ENCODE measurements at places on chromosomes 3 and 15.

DNA sequence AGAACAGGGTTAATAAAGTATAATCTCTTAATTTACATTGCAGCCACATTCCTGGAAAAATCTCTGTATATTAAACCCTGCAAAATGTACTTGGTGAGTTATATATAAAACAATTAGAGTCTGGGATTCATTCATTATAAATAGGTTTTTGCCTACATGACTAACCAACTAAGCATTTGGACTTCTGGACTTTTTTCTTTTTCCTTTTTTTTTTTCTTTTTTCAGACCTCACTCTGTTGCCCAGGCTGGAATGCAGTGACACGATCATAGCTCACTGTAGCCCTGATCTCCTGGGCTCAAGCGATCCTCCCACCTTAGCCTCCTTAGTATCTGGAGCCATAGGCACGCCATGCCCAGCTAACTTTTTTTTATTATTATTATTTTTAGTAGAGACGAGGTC is 4.5 kb downstream of the DNAJC13 start:
- DNase-seq, result no peak

DNA sequence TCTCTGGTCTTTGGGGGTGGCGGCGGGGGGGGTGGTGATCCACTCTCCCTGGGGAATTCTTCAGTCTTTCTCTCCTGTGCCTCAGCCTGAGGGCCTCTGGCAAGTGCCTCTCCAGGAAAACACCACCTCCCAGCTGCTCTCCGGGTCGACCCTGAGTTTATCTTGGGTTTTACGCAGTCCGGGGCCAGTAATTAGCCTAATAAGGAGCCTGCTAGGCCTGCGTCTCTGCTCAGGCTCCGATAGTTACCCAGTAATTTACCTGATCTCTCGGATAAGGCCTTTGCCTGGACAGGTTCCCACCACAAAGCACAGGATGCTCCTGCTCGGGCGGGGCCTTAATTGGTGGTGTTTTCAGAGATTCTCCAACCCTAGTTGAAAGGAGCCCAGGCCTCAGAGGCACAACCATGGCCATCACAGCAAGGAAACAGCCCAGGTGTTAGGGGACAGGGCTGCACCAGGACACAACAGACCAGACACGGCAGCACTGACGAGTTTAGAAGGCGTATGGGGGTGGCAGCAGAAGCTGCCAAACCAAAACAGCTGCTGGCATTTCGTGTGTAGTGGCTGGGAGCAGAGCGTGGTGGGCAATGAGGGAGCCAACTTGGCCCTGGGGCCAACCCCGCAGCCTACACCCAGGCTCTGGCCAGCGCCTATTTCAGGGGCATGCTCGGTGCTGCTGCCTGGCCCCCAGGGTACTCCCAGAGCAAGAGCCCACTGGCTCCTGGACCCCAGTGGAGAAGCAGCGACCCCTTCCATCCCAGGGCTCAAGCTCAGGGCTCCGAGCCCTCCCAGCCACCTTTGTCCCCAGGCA is 71.4 kb downstream of the KLF13 start:
- no peak for DNase-seq

DNA sequence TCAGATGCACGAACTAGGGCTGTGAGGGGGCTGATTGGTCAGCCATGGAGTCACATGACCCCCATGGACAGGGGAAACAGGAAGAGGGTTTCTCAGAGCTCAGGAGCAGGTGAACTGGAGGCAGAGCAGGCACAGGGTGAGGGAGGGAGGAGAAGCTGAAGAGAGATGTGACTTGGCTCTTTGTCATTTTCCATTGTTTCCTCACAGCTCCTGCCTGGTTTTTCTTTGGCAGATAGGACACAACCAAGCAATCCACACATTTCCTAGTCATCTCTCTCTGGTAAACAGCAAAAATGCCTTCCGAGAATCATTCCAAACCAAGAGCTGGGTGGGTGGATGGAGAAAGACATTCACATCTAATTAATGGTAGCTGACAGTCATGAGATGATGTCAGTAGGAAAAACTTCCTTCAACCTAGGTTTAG is 43.4 kb upstream of the LMCD1 start:
- DNase-seq, result no peak

DNA sequence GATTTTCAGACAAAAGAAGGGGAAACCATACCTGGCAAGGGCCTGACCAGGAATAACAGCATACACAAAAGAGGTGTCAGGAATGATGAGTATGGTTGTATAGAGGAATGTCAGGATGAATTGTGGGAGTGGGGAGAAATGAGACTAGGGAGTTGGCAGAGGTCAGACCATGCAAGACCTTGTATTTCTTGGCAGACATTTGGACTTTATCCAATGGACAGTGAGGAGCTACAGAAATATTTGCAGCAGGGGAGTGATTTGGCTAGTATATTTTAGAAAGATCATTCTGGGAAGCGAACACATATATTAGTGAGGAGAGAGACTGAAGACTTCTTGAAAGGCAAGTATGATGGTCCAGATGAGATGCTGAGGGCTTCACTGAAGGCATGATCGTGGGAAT is 25.4 kb upstream of the ALPK3 start:
- DNase-seq, result no peak

DNA sequence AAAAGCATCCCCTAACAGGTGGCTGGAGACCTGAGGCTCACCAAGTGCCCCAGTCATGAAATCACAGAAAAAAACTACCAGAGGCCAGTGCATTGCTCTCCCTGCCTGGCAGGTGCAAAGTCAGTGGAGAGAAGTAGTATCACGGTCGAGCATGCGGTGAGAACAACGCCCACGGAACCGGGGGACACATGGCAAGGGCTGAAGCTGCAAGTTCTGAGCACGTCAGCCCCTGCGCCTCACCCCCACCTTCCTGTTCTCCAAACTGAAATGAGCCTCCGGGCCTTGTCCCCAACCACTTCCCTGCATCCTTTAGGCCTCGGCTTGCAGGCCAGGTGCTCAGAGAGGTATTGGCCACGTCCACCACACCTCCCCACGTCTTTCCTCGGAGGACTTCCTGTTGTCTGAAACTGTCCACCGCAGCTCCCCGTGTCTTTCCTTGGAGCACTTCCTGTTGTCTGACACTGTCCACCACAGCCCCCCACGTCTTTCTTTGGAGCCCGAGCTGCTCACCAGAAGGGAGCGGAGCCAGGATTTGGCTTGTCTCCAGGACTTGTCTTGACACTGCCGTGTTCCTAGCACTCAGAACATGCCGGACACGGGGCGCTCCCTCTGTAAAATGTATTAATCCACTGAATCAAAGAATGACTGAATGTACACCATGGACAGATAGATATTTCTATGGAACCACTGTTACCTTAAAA is 43.9 kb downstream of the NSMCE3 start:
- no peak for DNase-seq

- DNase-seq, result no peak
Observed at GRCh38 chr3:141246224-141246957, 14.8 kb downstream of the PXYLP1 start.

DNA sequence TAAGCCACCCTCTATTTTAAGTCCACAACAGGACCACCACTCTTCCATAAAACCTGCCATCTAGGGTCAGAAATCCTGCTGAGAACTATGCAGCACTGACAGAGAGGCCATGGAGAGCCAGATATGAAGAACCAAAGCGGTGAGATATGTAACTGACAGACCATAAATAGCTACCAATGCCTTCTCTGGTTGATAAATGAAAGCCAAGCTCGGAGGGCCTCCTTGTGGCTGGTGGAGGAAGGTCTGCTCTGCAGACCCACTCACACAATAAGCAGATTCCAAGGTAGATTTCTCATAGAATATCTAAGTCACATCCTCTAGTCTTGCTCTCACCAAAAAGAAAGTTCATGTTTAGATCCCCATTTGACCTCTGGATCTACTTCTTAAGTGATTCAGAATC is 38.9 kb downstream of the RYK start:
- peak; percentile 23 for DNase-seq

DNA sequence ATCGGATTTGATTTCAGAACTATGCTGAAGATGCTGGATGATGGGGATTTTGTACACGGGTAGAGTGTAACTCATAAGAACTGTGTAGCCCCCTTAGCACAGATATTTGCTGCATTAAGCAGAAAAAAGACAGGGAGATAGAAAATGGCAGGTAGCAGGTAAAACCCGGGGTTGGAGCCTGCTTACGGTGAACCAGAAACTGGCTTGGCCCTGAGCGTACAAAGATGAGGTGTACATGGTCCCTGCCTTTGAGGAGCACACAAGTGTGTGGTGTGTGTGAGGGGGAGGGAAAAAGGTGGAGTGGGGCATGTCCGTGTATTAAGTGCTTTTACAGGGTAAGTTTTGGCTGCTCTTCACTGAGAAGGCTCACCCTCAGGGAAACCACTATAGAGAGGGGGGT is 3.5 kb downstream of the LPP start:
- DNase-seq, result no peak

- no peak for DNase-seq
Observed at GRCh38 chr15:58597943-58598828, 151.3 kb downstream of the ADAM10 start.

DNA sequence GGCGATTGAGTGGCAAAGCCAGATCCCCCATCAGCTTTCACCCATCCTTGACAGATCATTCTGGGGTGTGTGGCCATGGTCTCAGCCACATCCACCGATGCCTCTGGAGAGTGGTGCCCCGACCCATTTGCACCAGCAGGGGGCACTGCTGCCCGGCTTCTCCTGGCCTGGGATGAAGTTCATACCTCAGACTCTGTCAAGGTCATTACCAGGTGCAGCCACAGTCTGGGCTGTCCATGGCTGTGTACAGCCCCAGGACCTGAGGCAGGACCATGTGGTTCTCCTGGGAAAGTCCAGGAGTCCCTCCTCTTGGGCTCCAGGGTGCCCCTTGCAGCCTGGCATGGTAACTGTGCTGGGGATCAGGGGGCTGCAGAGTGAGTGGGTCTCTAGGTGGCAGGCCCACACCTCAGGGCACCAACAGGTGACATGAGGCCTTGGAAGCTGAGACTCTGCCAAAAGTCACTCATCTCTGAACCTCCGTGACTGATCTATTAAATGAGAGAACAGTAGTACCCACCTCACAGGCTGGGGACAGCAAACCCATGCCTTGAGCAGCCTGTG is 67.2 kb downstream of the CACNA2D2 start:
- peak; percentile 18 for DNase-seq

GRCh38 chr3:53818221-53819162 is 27.7 kb downstream of the CHDH start:
- no peak for DNase-seq

DNA sequence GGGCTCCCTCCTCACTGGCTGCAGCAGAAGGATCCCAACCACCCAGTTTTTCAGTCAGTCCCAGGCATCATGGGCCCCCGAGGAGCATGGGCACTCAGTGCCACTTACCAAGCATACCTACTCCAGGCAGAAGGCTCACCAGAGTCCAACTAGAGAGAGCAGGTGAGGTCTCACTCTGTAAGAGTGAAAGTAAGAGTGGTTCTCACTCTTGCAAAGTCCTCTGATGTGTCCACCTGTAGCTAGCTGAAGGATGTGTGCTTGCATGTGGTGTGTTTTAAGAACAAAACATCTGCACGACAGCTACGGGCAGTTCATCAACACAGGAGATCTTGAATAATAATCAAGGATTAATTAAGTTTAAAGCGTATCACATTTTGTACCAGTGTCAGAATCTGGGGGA is 49.7 kb downstream of the CCK start:
- DNase-seq, result no peak

GRCh38 chr3:193314161-193314560 is 64.4 kb downstream of the ATP13A5 start:
- DNase-seq, result no peak

GRCh38 chr3:125087768-125088391 is 32.1 kb upstream of the HEG1 start:
- no peak for DNase-seq

GRCh38 chr15:33277689-33278088 is 33.1 kb upstream of the RYR3 start:
- DNase-seq, result no peak

DNA sequence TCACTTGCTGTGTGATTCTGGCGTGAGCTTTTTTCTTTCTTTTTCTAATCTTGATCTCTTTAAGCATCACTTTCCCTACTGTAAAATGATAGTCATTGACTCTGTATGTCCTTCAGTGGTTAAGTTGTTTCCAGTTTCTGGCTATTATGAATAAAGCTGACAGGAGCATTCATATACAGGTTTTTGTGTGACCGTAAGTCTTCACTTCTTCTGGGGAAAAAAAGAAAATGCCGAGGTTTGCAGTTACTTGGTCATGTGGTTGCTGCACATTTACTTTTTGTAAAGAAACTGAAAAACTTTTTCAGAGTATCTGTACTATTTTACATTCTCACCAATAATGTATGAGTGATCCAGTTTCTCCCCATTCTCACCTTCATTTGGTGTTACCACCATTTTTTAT is 247.4 kb upstream of the RBMS3 start:
- no peak for DNase-seq

GRCh38 chr3:99774467-99774866 is 43.2 kb upstream of the CMSS1 start:
- DNase-seq, result no peak

DNA sequence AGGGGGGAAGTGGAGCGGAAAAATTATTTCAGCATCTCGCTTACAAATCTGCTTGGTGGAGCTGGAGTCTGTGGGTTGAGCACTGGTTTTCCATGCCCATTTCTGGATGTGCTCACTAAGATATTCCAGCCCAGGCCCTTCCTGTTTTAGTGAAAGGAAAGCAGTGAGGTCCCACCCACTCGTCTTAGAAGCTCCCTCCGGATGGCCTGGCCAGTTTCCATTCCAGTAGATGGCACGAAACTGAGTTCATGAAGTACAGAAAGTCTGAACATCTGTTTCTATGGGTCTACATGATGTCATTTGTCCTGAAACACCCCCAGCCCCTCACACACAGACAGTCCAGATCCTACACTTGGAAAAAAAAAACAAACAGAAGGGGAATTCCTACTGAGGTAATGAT is 31.9 kb upstream of the THSD4 start:
- DNase-seq, result no peak

- DNase-seq, result no peak
Observed at GRCh38 chr3:194093842-194094241, 42.1 kb upstream of the HES1 start.

DNA sequence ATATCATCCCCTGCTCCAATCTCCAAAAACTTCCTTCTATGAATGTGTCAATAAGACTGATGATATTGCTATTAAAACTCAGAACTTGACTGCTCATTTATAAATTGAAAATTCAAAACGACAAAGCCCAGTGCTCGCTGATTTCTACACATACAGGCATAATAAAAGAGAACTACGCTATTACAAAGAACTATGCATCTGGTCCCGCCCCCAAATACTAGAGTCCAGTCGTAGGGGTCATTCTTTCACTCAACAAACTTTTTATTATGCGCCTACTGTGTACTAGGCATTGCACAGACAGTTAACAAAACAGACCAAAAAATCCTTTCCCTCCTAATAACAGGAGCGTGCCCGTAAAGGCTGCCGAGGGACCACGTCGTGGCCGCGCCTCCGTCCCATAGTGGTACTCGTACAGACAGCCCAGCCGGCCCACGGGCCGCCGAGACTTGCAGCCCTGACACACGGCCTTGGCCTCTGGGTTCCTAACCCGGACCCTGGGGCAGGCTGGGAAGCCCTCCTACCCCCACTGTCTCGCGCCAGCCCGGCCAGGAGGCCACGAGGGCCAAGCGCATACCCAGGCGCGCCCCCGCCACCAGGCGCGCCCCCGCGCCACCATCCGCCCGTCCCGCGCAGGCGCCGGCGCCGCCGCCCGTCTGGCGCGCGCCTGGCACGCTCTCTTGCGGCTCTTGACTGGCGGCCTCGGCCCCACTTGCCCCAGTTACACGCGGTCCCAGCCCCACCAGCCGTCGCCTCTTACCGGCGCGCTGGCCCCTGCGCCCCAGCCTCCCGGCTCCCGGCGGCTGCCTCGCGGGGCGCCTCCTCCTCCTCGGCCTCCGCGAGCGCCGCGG is 757 bp downstream of the AVEN start:
- peak; percentile 64 for DNase-seq

- no peak for DNase-seq
Observed at GRCh38 chr3:89619263-89619662, 511.8 kb downstream of the EPHA3 start.

- no peak for DNase-seq
Observed at GRCh38 chr3:146382386-146382785, 87.0 kb downstream of the PLSCR2 start.
